NCI-H1436 treated with DMSO at 0.1 percent for 48 hours (cell line): ENCODE measurements at places on chromosomes 12 and 14.

GRCh38 chr12:29207120-29207519 lies 58.0 kb downstream of the FAR2 start:
- DNase-seq: no peak

DNA sequence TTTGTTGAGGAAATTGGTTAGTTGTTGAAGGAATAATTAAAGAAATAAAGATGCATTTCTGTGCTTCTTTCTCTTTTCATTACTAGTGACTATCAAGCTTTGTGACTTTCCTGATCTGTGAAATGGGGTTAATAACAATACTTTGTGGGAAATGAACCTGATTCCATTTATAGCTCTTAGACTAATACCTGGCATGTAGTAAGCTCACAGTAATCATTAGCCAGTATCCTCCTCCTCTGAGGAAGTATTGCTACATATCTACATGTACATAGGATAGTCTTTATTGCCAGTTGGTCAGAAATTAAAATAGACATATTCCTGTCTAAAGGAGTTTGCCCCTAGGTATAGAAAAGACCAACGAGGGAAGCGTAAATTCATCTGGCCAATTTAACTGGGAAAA lies 1.8 kb upstream of the CCDC198 start:
- no peak for DNase-seq

GRCh38 chr12:68305278-68305677 lies 26.9 kb downstream of the MDM1 start:
- no peak for DNase-seq

- DNase-seq: no peak
Measured at GRCh38 chr14:30603402-30603801, 18.7 kb upstream of the SCFD1 start.

GRCh38 chr12:12891881-12892355 lies 556 bp downstream of the GPRC5A start:
- DNase-seq: no peak

GRCh38 chr14:55946231-55946630 lies 172.0 kb upstream of the PELI2 start:
- DNase-seq: no peak

DNA sequence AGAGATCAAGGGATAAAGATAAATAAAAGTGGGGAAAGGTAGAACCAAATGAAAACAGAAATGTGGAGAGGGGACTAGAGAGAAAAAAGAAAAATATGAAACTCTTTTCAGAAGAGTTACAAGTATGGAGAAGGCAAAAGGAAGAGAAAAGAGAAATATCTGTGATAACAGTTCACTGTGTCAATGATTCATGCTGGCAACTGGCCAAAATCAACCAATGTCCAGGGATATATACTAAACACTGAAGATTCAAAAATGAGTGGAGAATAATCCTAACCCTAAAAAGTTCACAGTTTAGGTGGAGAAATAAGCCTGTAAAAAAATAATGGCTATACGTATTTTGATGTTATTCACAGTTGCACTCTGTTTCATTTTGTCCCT lies 372.3 kb upstream of the KITLG start:
- DNase-seq: no peak

DNA sequence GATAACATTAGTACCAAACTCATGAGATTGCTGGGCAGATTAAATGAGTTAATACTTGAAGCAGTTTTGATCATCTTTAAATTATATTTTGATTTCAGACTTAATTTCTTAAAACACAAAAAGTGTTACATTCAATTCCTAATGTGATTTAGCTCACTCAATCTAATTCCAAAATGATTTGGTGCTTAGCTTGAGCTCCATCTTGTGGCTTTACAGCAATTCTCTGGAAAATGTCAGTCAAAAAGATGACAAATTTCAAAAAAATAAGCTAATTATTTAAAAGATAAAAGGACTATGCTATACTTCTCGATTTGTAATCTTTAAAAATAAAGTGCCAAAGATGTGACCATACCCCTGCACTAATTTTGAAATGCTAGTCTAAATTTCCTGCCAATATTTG lies 10.1 kb downstream of the LLPH start:
- no peak for DNase-seq

DNA sequence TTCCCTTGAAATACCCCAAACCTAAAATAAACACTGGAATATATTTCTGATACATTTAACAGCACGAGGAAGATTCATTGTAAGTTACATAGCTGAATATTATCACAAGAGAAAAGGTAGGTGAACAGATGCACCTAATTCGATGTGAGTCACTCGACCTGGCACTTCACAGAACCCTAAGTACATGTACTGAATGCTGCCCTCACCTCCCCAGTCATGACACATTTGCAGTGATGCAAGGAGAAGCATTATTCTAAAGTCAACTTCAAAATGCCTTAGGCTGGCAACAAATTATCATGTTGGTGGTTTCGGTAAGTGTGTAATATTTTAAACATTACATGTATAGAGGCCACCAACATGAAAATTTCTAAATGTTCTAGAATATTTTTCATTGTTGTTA lies 35.2 kb upstream of the TMTC2 start:
- no peak for DNase-seq

- no peak for DNase-seq
Measured at GRCh38 chr12:18296909-18297280, 35.6 kb downstream of the PIK3C2G start.

GRCh38 chr12:830111-830867 lies 77.9 kb downstream of the WNK1 start:
- DNase-seq: no peak

DNA sequence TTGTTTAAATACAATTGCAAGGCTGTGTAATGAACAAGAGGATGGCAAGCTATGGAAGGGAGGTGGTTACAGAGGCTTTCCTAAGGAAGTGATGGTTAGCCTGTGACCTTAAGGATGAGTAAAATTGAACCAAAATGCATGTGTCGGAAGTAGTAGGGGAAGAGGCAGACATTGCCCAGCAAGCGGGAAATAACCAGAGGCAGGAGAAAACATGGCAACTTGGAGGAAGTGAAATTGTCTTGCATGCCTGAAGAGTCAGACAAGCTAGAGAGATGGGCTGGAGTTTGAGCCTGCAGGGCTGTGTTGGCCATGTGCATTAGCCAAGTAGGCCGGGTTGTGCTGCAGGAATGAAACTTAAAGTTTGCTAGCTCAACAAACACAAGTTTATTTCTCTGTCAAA lies 96.2 kb downstream of the BTG1 start:
- no peak for DNase-seq

DNA sequence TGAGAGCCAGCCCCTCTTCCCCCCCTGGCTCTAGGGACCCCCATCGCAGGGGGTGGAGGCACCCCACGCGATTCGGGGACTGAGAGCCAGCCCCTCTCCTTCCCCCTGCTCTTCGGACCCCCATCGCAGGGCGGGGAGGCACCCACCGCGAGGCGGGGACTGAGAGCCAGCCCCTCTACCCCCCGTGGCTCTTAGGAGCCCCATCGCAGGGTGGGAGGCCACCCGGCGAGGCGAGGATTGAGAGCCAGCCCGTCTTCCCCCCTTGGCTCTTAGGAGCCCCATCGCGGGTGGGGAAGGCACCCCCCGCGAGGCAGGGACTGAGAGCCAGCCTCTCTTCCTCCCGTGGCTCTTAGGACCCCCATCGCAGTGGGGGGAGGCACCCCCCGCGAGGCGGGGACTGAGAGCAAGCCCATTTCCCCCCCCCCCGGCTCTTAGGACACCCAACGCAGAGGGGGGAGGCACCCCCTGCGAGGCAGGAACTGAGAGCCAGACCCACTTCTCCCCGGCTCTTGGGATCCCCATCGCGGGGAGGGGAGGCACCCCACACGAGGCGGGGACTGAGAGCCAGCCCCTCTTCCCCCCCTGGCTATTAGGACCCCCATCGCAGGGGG lies 45.6 kb downstream of the DDX11 start:
- no peak for DNase-seq

GRCh38 chr12:97957109-97957508 lies 494.5 kb downstream of the RMST start:
- DNase-seq: no peak

- DNase-seq: peak; percentile 22
Measured at GRCh38 chr12:84912198-84913128, at the start of gene SLC6A15. SLC6A15 (minus strand) TSS chr12:84912799; CDS start chr12:84892120, 20,679 bp downstream.

GRCh38 chr12:7907009-7907408 lies 29.0 kb downstream of the SLC2A3 start:
- no peak for DNase-seq
